ENCODE measurements at places on chromosomes 12 and 14.

DNA sequence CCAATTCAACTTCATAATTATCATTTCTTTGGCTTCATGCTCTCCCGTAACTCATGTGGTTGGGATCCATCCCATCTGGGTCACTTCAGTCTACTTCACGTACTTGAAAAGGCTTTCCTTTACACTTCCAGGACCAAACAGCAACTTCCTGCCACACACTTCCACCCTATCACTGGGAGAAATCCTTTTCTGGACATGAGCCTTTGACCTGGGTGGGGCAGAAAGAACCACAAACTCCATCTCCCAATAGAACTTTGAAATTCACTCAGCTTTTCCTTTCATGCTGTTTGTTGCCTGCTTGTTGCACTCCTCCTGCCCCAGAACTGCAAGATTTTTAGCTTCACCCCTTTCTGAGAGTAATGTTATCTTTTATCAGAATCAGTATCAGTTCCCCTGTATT lies 18.4 kb upstream of the GALNT16 start:
- DNase-seq: no peak

DNA sequence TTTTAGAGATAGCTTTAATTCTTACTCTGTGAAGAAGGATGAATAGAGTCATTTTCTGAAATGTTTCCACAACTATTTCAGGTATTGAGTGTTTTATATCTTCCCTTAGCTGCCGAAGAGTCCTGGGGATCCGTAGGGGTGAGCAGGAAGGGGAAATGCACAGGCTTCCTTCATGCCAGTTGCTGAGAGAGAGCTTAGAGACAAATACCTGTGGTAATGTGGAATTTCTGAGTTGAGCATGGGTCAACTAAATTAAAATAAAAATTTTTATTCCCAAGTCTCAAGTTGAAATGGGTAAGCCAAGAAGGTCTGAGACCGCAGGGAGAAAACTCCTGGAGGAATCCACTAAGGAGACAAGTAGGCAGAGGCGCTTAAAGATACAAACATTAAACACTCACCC lies 185.7 kb downstream of the DAD1 start:
- no peak for DNase-seq

GRCh38 chr14:70987041-70987440 lies 79.8 kb downstream of the PCNX1 start:
- no peak for DNase-seq

DNA sequence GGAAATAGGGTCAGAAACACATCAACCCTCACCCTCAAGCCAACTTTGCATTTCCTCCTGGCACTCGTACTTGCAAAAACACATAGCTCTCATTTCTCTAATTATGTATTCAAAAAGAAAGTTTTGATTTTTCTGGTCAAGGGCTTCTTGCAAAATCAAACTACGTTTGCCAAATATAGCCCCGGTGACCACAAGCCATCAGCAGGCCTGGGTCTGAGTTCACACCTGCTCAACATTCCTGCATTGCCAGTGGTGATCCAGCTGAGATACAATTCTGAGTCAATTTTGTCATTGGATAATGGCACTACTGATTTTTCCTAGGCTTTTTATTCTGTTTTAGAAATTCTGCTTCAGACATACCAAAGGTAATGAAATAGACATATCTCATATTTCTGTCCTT lies 10.7 kb upstream of the BHLHE41 start:
- DNase-seq: no peak

DNA sequence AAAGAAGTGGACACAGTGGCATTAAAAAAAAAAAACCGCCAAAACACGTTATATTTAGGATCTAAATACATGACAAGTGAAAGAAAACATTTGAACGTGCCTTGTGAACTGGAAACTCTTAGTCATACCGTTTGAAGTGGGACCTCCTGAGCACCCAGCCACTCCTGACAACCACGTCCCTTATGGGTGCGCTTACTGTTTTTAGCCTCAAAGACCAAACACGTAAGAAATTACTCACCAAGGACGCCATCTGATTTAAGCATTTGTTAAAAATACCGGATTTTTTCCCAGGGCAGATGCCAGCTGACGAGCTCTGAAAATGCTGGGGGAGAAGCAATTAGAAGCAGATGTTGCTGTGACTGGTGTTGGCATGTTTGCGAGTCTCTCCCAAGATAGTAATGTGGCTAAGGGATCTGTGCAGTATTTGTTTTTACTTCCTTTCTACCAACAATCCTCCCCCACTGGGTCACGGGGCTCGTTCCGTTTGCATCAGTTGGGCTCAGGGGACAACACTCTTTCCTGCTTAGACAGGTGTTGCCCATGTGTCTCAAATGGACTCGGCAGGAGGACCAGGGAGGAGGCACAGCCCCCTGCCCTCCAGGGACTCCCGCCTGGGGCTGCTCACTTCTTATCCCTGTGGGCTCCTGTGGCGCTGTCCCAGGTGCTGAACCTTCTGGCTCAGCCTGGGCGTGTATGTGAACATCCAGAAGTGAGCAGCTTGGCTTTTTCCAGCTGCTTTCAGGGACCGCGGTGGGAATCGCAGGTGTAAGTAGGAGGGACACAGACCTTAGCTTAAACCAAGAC lies 101.0 kb downstream of the BEGAIN start:
- peak; percentile 96 for DNase-seq

GRCh38 chr14:38056270-38056669 lies 151.4 kb upstream of the SSTR1 start:
- no peak for DNase-seq

DNA sequence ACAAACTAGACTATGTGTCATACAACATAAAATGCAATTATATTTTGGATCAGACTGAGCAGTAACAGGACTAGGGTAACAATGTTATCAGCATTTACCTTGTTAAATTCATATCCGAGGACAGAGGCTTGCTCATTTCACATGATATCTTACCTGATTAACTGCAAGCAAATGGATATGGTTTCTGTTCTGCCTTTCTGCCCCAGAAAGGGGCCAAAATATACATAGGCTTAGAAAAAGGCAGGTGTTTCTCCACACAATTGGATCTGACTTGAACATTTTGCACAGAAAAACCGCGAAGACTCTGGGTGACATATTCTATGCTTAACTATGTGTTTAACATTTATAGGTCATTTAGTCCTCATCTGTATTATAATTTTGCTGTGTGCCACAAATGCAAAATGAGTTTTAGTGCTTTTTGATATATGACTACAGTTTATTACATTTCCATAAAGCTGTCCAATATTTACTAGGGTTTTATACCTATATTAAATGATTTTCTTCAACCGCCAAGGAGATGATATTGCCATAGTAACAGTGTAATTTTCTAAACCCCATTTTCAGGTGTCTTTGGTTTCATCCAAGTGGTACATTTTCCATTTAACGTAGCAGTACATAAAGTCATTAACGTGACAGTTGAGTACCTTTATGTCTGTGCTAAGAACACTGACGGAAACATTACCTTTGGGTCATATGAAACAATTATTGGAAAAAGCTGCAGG lies 249.3 kb upstream of the KRR1 start:
- no peak for DNase-seq

- no peak for DNase-seq
Measured at GRCh38 chr12:90965204-90965603, 10.2 kb upstream of the CCER1 start.

DNA sequence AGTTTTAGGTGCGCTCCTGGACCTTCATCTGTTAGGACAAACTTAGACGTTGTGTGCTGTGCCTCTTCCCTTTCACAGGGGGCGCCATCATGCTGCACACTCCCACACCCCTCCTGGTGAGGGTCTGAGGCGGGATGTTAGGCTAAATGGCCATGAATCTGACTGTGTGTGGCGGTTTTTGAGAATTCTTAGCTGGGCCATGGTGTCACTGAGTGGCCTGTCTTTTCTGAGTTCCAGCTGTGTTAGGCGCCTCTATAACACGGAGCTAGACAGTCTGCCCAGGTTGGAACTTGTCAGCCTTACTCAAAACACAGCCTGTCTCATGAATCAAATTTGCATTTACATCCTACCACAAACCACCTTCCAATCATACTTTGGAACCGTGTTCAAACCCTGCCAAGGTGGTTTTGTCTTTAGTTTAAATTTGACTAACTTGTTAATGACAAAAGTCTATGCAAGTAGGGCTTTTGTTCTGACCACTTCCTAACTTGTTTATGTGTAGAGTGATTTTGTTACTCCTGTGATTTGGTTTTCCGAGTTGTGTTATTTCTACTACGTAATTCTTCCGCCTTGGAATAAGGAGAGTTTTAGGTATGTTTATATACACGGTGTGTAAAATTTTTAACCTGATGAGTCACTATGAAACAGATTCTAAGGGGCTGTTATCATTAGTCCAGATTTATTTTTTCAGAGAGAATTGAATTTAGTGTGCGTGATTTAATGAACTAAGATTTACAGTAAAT lies 19.6 kb downstream of the ACVR1B start:
- no peak for DNase-seq

DNA sequence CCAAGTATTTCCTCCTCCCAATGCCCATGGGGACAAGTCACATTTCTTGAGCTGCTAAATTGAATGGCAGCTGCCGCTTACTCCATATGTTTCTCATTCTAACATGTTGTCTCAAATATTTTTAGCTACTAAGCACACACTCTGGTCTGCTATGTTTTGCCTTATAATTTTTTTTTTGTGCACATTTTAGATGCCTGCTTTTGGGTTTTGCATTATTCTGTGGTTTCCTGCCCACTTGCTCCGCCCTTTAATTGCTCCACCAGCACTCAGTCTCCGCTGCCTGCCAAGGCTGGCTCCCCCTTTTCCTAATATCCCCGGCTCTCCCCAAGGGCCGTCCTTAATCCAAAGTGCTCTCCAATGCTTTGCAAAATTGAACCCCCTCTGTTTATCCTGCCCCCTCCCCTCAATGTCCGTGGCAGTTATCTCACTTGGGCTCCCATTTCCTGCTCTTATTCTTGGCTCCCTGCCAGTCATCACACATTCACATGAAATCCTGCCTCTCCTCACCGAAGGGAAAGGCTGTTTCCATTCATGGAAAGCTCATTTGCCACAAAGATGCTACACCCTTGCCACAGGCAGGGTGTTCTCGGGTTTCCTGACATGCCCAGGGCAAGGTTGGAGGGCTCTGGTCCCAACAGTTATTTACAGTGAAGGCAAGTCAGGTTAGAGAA lies 79.4 kb downstream of the C12orf75 start:
- DNase-seq: peak; percentile 56

DNA sequence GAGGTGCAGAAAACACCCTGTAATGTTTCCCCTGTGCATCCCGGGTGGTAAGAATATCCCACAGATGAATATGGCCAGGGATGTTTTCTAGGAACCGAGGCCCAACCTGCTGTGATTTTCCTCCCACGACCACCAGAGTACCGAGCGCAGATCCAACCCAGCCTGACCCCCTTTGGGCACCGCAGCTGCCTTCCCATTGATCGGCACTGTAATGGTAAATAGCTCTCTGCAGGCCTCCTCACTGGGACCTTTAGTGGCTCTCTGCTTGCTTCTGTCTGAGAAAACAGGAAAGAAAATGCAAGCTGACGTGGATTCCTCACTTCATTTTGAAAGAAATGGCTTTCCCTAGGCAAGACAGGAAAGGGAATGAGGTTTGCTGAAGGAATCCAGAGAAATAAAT lies 2.4 kb upstream of the RAB15 start:
- DNase-seq: no peak

DNA sequence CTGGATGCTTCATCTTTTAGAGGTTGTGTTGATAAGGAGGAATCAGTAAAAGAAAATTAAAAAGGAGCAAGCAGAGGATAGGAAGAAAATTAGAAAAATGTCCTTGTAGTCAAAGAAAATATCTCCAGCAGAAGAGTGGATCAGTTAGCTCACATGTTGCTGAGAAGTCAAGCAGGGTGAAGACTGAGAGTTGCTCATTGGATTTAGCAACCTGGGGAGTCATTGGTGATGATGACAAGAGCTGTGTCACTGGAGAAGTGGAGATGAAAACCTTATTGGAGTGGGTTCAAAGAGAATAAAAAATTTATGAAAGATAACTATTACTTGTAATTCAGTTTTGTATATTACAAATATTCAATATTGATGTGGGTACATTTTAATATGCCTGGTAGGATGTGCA lies 9.8 kb downstream of the FRMD6 start:
- no peak for DNase-seq

GRCh38 chr12:6038160-6038559 lies 86.3 kb downstream of the VWF start:
- DNase-seq: no peak

DNA sequence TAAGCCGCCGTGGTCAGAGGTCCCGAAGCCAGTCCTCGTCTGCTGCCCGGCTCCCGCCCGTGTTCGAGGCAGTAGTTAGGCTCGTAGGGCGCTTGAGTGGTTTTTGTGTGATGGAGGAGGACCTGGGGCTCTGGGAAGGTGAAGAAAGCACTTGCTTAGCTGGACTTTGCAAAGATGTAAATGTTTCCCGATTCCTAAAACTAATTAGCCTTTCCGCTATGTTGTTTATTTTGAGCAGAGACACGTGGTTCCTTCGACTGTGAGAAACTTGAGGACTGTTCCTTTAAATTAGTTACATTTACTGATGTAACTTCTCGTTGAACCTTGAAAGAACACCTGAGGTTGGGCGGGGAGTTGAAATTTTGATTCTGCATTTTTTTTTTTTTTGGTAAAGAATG lies 33.9 kb downstream of the MIA2 start:
- DNase-seq: no peak

DNA sequence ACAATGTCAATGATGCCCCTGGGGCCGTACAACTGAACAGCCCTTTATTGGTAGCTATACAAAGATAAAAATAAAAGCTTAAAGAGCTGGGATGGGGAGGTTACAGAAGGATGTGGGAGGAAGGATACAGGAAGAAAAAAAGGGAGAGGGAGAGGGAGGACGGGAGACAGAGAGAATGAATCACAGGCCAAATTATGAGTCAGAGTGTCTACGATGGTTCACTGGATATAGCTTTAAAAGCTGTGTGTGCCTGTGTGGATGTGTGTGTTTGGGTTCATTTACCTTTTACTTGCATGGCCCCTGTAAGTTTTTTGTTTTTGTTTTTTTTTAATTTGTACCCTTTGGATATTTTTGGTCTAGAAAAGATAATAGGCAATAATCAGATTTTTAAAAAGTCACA lies 111.9 kb downstream of the CCDC60 start:
- DNase-seq: no peak

DNA sequence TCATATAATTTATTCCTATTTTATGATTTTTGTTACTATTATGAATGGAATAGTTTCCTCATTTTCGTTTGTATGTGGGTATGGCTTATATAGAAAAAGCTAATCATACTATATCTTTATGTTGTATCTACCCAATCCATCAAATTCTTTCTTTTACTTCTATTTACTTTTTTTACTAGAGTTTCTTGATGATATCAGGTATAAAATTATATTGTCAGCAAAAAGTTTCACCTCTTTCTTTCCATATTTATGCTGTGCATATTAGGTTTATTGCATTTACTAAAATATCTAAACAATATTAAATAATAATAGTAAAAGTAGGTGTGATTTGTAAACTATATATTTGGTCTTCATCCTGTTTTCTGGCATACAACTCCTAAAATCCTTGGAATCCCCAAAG lies 146.7 kb upstream of the PLXNC1 start:
- DNase-seq: no peak

GRCh38 chr14:96096639-96097610 lies 57.8 kb downstream of the C14orf132 start:
- no peak for DNase-seq
